NCI-H524 treated with DMSO at 0.1 percent for 48 hours (cell line): ENCODE measurements at places on chromosomes 5 and 9.

GRCh38 chr9:132901858-132902831 lies 23.4 kb downstream of the SPACA9 start:
- no peak for DNase-seq

GRCh38 chr5:52523701-52524100 lies 264.0 kb upstream of the ITGA1 start:
- DNase-seq = no peak

DNA sequence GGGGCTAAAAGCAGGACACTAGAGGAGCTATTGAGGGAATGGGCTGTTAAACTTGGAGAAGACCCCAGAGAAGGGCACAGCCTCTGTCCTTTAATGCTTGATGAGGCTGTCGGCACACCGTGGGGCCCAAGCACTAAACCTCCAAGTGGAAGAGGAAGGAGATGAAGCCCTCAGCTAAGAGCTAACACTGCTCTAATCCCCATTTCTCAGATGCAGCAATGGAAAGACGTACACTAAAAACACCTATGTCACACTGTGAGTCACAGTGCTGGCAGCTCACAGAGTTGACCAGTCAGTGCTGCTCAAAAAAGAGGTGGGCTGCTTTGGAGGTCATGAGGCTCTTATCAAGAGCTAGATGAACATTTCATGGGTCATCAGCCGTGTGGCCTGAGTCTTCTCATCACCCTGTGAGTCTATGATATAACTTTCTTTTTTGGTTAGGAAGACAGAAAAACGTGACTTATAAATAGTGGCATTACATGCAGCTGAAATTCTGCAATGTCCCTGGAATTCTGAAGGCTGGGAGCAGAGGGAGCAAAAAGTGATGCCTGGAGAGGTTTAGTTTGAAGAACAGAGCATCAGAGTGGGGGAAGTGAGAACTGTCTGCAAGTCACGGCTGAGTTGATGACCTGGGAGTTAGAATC lies 21.5 kb downstream of the TNFSF8 start:
- DNase-seq = no peak

DNA sequence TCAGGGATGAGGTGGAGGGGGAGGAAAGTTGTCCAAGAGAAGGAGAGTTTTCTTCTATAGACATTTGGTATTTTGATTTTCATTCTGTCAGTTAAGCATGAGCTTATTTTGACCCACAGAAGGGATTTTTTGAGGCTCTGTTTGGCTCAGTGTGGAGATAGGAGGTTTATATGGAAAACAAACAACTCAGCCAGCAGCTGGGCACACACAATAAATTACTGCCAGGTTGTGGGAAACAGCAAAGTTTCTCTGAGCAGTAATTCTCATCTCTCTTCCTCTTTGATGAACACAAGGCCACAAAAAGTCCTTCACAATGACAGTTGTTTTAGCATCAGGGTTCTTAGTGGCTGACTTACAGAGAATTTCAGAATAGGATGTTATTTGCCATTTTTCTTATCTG lies 486.1 kb downstream of the KDM4C start:
- no peak for DNase-seq

DNA sequence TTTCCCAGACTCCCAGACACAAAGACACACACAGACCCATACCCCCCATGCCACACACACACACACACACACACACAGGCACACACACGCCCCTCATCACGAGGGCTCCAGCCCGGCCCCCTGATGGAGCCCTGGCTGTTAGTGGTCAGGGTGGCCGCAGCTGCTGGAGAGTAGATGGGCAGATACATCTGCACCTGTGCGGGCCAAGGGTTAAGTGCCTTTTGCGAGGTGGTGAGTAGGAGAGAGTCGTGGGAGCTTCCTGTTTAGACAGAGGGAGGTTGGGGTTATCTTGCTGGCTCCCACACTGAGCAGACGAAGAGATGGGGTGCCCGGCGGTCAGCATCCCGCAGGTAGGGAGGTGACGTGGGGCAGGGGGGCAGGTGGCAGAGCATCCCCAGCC lies 8.2 kb downstream of the PRRX2 start:
- no peak for DNase-seq

DNA sequence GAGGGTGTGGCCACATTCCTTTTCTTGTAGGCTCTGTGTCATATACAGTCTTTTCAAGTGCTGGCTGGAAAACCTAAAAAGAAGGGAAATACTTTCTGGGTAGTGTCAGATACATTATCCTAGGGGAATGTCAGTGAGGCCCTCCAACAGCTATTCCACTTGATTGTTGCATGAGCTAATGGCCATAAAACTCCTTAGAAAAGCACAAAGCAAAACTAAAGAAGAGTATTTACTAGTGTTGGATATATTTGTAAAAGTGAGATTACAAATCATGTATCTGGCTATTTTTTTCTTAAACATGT lies 829 bp downstream of the ANXA1 start:
- no peak for DNase-seq

GRCh38 chr9:37801287-37801850 lies 772 bp downstream of the DCAF10 start:
- DNase-seq = no peak

GRCh38 chr5:180648658-180649296 lies 623 bp downstream of the FLT4 start:
- DNase-seq = no peak

- no peak for DNase-seq
These were observed 59.5 kb downstream of the TEK start for GRCh38 chr9:27168496-27168895.

GRCh38 chr5:62608529-62609511 lies 30.2 kb downstream of the LRRC70 start:
- DNase-seq = no peak

GRCh38 chr9:134643222-134643671 lies 1.6 kb downstream of the COL5A1 start:
- no peak for DNase-seq

DNA sequence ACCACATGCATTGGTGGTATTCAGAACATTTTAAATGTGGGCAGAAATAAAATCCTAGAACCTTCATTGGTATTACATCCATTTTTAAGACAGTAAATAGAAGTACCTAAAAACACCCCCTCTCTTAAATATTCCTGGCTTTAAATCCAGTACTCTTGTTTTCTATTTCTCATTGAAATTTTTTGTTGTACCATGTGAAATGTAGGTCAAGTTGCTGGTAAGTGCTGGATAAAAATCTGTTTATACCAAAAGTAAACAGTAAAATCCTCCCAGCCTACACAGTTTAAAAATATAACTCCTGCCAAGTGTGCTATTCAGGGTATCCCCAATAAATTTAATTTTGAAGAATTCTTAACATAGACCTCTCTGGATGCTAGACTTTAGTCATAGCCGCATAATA lies 75.0 kb upstream of the FST start:
- DNase-seq = no peak
